Activated T-cell treated with anti-CD3 and anti-CD28 coated beads for 4 hours (primary cell): ENCODE measurements at places on chromosomes 4 and X.

- DNase-seq = no peak
Measured at GRCh38 chr4:166198516-166199310, 325.7 kb downstream of the TLL1 start.

DNA sequence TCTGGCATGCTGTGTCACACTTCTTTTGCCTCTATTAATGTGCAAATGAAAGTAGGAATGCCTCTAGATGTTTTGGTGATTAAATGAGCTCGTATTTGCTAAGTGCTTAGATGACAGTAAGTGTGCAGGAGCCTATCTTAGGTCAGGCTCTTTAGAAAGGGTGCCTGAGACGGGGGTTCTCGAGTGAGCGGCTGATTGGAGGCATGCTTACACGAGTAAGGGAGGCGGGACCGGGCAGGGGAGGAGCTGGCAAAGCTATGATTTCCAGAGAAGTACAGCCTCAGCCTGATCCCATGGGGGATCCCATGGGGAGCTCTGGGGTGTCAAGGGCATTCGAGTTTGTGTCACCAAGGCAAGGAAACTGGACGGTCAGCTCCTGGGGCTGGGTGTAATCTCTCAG, 44.8 kb downstream of the CLDN34 start:
- DNase-seq = no peak

GRCh38 chrX:120562569-120562926, 1.8 kb upstream of the CUL4B start:
- no peak for DNase-seq

- DNase-seq = no peak
Measured at GRCh38 chr4:145825255-145825654, 113.4 kb downstream of the ZNF827 start.

DNA sequence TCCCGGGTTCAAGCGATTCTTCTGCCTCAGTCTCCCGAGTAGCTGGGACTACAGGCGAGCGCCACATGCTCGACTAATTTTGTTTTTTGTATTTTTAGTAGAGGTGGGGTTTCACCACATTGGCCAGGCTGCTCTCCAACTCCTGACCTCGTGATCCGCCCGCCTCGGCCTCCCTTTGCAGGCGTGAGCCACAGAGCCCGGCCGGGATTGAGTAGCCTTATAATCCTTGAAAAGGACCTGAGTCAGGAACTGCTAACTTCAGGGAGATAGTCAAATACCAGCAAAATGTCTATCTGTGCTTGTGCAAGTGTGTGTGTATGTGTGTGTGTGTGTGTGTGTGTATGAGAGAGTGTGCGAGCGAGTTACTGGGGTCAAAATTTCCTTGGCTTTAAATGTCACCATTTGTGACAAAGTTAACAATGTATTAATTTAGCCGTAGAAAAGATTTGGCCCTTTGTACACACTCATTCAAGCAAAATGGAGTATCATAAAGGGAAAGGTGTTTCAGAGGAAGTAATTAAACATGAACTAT, 1.8 kb upstream of the KDM6A start:
- DNase-seq = no peak

- no peak for DNase-seq
Measured at GRCh38 chr4:7738458-7739076, 201.1 kb downstream of the AFAP1 start.
